ENCODE measurements at places on chromosomes 4 and X. TPM values are rescaled to one million over a fixed set of nuclear protein-coding genes. Genes with fewer than 3 reads are reported as not detected.

DNA sequence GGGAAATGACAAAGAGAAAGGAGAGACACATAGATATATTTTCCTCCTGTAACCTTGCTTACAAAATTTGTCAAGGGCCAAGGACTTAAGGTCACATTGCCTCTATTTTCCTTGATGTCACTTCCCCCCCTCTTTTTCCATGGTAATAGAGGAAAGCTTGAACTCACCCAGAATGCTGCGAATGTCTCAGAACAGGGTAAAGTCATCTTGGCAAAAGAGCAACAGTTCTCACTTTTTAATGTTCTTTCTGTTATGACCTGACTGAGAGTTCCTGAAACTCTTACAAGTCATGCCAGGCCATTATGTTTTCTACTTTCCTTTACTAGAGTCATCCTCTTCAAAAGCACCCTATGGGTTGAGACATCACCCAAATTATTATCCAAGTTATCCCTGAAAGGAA, 50.7 kb upstream of the PRDM5 start:
- DNase-seq: no peak

GRCh38 chr4:149112109-149112508, 669.9 kb upstream of the NR3C2 start:
- DNase-seq: no peak

DMRTC1B gene
- 0.53 TPM for total RNA-seq

ARSJ gene
- 8.4 TPM for total RNA-seq

SH3BP2 gene
- total RNA-seq: 102 TPM
